ENCODE measurements at places on chromosomes 7 and 10. TPM values are rescaled to one million over a fixed set of nuclear protein-coding genes. Genes with fewer than 3 reads are reported as not detected.

DNA sequence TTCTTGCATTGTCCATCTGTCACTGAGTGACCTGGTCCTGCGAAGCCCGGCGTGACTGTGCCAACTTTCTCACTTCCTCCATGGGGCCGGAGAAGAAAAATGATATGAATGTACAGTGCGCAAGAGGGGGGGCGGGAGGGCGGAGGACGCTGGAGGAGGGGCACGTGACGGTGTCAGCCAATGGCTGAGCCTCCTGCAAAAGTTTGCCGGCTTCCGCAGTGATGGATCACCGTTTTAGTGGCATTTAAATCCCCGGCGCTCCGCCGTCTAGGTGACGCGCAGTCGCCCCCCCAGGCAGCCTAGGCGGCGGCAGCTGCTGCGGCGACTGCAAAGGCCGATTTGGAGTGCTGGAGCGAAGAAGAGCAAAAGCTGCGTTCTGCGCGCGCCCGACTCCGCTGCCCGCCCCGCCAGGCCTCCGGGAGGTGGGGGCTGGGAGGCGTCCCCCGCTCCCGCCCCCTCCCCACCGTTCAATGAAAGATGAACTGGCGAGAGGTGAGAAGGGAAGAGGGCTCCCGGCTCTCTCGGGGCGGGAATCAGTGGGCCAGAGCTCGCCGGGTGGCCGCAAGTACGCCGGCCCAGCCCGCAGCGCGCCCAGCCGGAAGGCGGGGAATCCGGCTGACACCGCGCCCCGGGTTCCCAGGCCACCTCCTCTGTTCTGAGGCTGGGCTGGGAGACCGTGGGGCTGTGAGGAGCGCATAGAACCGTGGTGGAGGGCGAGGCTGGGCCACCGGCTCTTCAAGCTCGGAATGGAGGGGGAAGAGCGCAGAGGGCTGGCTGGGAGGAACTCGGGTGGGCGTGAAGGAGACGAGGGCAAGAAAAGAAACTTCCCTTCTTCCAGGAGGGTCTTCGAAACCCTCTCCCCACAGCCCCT lies at the start of gene HOXA1:
TSS of gene HOXA1 (minus strand) at position 104 of the 871 bp plus-strand sequence. CDS start at position 16, 88 bp downstream.
- peak; percentile 66 for DNase-seq
- no peaks in the 10 kb centered on the region for H3K36me3 ChIP-seq
- peak within 1 kb of the TSS; percentile 61 for H3K27ac ChIP-seq
- H3K27me3 ChIP-seq = peaks cover 73% of the 10 kb centered on the region

- peak overlapping the region; percentile 9 for H3K4me3 ChIP-seq
- DNase-seq = no peak
- H3K4me1 ChIP-seq = peaks cover 25% of the 10 kb centered on the region
Measured at GRCh38 chr7:131039355-131039762, 288.3 kb upstream of the MKLN1 start.

ACTA2 gene
- 708 TPM for total RNA-seq

GPR85 gene
- total RNA-seq = not detected

NPVF gene
- not detected for total RNA-seq

DNA sequence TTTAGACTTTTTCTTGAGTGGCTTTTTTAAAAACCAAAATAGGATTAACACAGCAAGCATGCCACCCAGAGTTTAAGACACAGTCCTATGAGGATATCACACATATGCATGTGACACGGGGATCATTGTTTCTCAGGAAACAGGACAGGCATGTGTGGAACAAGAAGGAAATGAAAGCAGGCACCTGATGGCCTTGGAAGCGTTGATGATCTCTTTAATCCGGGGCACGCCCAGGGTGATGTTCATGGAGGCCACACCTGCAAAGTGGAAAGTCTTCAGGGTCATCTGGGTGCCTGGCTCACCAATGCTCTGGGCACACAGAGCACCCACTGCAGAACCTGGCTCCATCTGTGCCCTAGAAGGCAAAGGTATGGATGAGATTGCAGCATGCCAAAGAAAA lies 44.3 kb downstream of the POLR3A start:
- H3K27me3 ChIP-seq = no peaks in the 10 kb centered on the region
- peaks cover 98% of the 10 kb centered on the region for H3K36me3 ChIP-seq
- no peak for DNase-seq
- no peaks in the 10 kb centered on the region for H3K4me1 ChIP-seq
- H3K27ac ChIP-seq = no peak overlapping the region

- no peaks in the 10 kb centered on the region for H3K4me1 ChIP-seq
- no peak overlapping the region for H3K4me3 ChIP-seq
- DNase-seq = no peak
- no peaks in the 10 kb centered on the region for H3K36me3 ChIP-seq
Measured at GRCh38 chr10:29973921-29974320, 85.5 kb downstream of the JCAD start.

DNA sequence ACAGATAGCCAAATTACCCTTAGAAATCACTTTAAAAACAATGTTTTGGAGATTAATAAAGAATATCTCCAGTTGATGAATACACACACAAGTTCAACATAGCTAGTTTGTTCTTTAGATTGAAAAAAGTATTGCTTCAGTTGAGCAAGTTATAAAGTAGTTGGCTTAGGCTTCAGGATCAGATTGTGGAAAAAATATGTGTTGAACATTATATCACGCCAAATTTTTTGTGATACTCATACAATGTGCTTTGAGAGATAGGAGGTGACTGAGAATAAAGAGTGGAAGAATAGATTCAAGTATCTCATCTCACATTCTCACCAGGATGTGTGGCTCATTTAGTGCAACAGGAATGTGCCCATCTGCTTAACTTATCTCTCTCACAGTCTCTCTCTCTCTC lies 553.3 kb downstream of the HTR7 start:
- DNase-seq = no peak
- no peak overlapping the region for H3K4me3 ChIP-seq
- H3K27me3 ChIP-seq = no peaks in the 10 kb centered on the region
- no peaks in the 10 kb centered on the region for H3K36me3 ChIP-seq

SSC4D gene
- total RNA-seq = not detected

C10orf105 gene
- total RNA-seq = 0.42 TPM

NPFFR1 gene
- total RNA-seq = 1.8 TPM

DNA sequence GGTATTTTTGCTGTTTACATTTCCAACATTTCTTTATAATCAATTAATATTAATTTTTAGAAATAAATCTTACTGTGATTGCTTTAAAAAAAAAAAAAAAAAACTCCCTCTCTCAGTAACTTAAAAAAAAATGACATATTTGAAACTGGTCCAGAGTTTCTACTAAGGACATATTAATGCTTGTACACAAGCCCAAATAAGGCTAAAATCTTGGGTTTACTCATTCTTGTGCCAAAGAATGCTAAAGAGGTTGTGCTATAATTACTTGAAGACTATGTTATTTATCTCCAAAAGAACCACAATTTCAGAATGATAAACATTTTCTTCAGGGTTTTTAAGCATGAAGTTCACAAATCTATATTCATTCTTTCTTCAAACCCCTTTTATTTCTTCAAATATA lies 39.4 kb upstream of the PHF14 start:
- DNase-seq = no peak
- no peaks in the 10 kb centered on the region for H3K36me3 ChIP-seq
- H3K27ac ChIP-seq = peak overlapping the region; percentile 57
- no peaks in the 10 kb centered on the region for H3K27me3 ChIP-seq

- no peaks in the 10 kb centered on the region for H3K27me3 ChIP-seq
- no peaks in the 10 kb centered on the region for H3K4me1 ChIP-seq
- no peak overlapping the region for H3K27ac ChIP-seq
- peaks cover 59% of the 10 kb centered on the region for H3K36me3 ChIP-seq
- H3K4me3 ChIP-seq = no peak overlapping the region
Measured at GRCh38 chr7:99027841-99028240, 116.1 kb downstream of the SMURF1 start.

DNA sequence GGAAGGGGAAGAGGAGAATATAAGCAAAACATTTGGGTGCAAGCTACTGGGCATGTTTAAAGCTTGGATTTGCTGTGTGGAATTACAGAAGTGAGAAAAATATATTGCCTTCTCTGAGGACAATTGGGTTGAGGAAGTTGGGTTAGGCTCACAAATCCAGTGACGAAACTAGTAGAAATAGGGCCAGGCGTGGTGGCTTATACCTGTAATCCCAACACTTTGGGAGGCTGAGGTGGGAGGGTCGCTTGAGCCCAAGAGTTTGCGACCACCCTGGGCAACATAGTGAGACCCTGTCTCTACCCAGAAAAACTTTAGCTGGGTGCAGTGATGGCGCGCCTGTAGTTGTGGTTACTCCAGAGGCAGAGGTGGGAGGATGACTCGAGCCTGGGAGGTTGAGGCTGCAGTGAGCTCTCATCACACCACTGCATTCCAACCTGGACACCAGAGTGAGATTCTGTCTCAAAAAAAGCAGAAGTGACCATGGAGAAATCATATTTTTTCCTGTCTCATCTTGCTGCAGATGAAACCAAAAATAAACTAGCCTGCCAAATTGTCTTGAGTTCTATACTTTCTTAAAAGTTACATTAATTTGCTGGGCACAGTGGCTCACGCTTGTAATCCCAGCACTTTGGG lies 22.4 kb downstream of the NRBF2 start:
- no peak for DNase-seq
- peaks cover 17% of the 10 kb centered on the region for H3K4me1 ChIP-seq
- H3K36me3 ChIP-seq = no peaks in the 10 kb centered on the region
- H3K4me3 ChIP-seq = no peak overlapping the region
- H3K27ac ChIP-seq = no peak overlapping the region

DNA sequence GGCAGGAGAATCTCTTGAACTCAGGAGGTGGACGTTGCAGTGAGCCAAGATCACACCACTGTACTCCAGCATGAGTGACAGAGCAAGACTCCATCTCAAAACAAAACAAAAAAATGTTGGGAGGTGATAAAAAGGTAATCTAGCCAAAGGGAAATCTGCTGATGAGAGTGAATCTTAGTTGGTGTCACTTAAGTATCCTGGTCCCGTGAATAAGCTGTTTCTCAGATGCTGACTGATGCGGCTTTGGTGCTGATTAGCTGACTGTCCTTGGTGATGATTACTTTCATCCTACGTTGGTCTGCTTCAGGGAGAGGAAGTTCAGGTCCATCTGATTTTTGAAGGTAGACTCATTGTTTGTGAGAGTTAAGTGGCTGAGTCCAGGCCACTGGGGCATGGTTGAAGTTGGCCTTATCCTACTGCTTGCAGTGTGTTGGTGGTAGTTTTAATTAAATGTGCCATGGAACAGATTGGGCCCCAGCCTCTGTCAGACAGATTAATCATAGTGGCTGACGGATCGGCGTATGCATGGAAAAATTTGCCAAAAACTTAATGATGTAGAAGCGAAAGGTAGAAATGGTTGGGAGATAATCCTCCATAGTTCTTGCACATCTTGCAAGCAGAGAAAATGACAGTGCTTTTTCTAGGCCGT lies 17.4 kb upstream of the TMEM236 start:
- H3K27me3 ChIP-seq = no peaks in the 10 kb centered on the region
- no peaks in the 10 kb centered on the region for H3K4me1 ChIP-seq
- H3K36me3 ChIP-seq = no peaks in the 10 kb centered on the region
- H3K4me3 ChIP-seq = no peak overlapping the region
- DNase-seq = no peak
- no peak overlapping the region for H3K27ac ChIP-seq

PIK3CG gene
- total RNA-seq = 5.9 TPM

- no peak overlapping the region for H3K27ac ChIP-seq
- H3K4me3 ChIP-seq = no peak overlapping the region
- H3K27me3 ChIP-seq = no peaks in the 10 kb centered on the region
- no peaks in the 10 kb centered on the region for H3K36me3 ChIP-seq
- H3K4me1 ChIP-seq = no peaks in the 10 kb centered on the region
- DNase-seq = no peak
Measured at GRCh38 chr10:31587691-31588090, 268.7 kb downstream of the ZEB1 start.

DNA sequence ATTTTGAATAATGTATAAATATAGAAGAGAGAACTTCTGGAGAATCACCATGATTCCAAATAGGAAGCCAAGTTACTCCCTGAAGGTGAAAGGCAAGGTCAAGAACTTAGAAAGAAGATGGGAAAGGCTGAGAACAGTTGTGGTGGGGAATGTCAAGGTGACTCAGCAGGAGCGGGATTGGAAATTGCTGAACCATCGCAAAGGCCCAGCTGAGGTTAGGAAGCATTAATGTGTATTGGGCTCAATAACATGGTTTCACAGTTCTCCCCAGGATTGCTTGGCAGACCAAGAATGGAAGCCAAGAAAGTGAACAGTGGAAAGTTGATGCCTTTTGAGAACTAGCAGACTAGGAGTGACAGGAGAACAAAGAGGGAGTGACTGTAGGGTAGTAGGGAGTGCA lies 133.3 kb downstream of the VTI1A start:
- H3K4me1 ChIP-seq = peaks cover 4% of the 10 kb centered on the region
- H3K27me3 ChIP-seq = no peaks in the 10 kb centered on the region
- no peak overlapping the region for H3K27ac ChIP-seq
- H3K4me3 ChIP-seq = no peak overlapping the region
- DNase-seq = no peak

GRCh38 chr7:7681191-7681935 lies 37.0 kb downstream of the RPA3 start:
- DNase-seq = peak; percentile 92
- H3K36me3 ChIP-seq = no peaks in the 10 kb centered on the region
- H3K27me3 ChIP-seq = no peaks in the 10 kb centered on the region
- H3K4me1 ChIP-seq = peaks cover 33% of the 10 kb centered on the region
- H3K27ac ChIP-seq = peak overlapping the region; percentile 83
- no peak overlapping the region for H3K4me3 ChIP-seq

DNA sequence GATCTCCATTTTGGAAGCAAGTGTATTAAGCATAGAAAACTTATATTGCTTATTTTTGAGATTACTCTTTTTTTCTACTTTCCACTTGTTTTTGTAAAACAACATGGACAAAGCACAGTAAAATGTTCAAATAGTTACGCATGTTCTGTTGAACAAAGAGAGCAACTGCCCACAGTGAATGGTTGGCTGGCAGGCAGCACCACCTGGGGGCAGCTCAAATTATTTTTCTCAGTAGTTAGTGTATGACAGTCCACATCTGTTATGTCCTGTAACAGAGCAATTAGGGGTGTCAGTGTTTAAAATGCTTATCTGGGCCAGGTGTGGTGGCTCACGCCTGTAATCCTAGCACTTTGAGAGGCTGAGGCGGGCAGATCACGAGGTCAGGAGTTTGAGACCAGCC lies 46.1 kb upstream of the CACUL1 start:
- H3K4me1 ChIP-seq = no peaks in the 10 kb centered on the region
- H3K4me3 ChIP-seq = no peak overlapping the region
- no peaks in the 10 kb centered on the region for H3K27me3 ChIP-seq
- H3K27ac ChIP-seq = no peak overlapping the region
- DNase-seq = no peak

DNA sequence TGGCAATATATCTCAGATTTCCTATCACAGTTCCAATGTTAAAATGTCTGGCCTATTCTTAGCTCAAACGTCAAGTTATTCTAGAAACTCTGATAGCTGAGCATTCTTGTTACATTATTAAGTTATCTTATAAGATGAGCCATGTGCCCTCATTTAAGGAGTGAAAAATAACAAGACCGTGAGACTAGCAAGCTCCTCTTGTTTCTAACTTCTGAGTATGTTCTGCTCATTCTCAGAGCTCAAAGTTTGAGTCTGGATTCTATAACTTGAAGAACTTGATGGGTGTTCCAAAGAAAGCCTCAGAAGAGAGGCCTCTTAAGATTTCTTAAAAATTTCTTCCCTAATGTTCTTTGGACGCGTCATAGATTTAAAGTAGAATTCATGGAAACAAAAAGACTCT lies 215.2 kb downstream of the HTR7 start:
- no peak overlapping the region for H3K27ac ChIP-seq
- no peak overlapping the region for H3K4me3 ChIP-seq
- no peaks in the 10 kb centered on the region for H3K36me3 ChIP-seq
- DNase-seq = no peak
- no peaks in the 10 kb centered on the region for H3K4me1 ChIP-seq

SCART1 gene
- 8.1 TPM for total RNA-seq

GRCh38 chr7:116772423-116772863 lies 89.9 kb upstream of the CAPZA2 start:
- peaks cover 10% of the 10 kb centered on the region for H3K4me1 ChIP-seq
- H3K4me3 ChIP-seq = no peak overlapping the region
- DNase-seq = no peak
- H3K27ac ChIP-seq = no peak overlapping the region
- H3K27me3 ChIP-seq = no peaks in the 10 kb centered on the region
- H3K36me3 ChIP-seq = no peaks in the 10 kb centered on the region

Data from tibial nerve (tissue), 4 donors.